ENCODE measurements at places on chromosomes 1 and 21. TPM values are rescaled to one million over a fixed set of nuclear protein-coding genes. Genes with fewer than 3 reads are reported as not detected.

The CLDN19 gene
- total RNA-seq = 0.46 TPM

The AMPD1 gene
- total RNA-seq = not detected

The LRRC53 gene
- total RNA-seq = 0.05 TPM

The INTS7 gene
- total RNA-seq = 23.3 TPM

GRCh38 chr1:101128211-101128727 lies 102.7 kb upstream of the DPH5 start:
- ATAC-seq = peak; percentile 79

- no peak for ATAC-seq
Measured at GRCh38 chr1:111471012-111471411, 2.8 kb upstream of the C1orf162 start.

GRCh38 chr1:225990705-225991464 lies 8.3 kb downstream of the SDE2 start:
- no peak for ATAC-seq

- no peak for ATAC-seq
Measured at GRCh38 chr1:112265931-112266330, 130.1 kb upstream of the CTTNBP2NL start.

- ATAC-seq = no peak
Measured at GRCh38 chr1:204997591-204998355, 45.2 kb upstream of the CNTN2 start.

All from motor neuron (in vitro differentiated cells).